ENCODE measurements at places on chromosomes 2 and 18.

DNA sequence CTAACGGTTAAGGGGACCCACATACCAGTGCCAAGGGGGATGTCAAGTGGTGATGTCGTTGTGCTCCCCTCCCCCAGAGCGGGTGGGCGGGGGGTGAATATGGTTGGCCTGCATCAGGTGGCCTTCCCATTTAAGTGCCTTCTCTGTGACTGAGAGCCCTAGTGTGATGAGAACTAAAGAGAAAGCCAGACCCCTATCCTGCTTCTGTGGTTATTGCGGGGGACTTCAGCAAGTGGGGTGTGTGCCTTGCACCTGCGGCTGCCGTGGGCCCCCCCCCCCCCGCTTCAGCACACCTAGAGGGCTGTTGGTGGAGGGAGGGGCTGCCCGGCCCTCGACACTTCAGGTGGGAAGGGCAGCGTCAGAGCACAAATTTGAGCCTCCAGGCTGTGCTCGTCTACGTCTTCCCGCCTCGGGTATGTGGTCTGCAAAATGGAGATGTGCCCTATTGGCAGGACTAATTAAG is 6.1 kb downstream of the CTDSP1 start:
- peak; percentile 29 for DNase-seq

GRCh38 chr18:43650426-43650825 is 373.1 kb upstream of the SYT4 start:
- DNase-seq: no peak

DNA sequence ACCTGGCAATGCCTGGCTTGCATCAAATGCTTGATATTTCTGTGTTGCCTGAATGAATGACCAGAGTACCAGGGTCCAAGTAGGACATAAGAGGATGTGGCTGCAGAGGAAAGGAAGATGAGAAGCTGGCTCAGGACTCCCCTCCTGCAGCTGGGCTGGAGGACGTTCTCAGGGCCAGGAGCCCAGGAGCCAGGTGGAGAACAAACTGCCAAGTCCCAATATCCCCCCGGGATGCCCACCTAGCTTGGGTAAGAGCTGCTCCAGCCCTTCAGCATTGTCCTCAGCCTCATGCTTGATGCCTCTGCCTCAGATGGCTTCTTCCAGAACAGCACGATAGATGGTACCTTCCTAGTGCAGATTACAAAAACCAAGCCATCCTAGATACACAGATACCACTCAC is 8.6 kb upstream of the ATP6V1B1 start:
- no peak for DNase-seq

- DNase-seq: no peak
These were observed 98.1 kb downstream of the PARD3B start for GRCh38 chr2:204643326-204643725.

GRCh38 chr18:34729740-34730355 is 19.8 kb downstream of the DTNA start:
- DNase-seq: no peak

GRCh38 chr2:39851651-39852110 is 72.6 kb upstream of the THUMPD2 start:
- no peak for DNase-seq

GRCh38 chr18:13398631-13399030 is 180.1 kb downstream of the LDLRAD4 start:
- no peak for DNase-seq

DNA sequence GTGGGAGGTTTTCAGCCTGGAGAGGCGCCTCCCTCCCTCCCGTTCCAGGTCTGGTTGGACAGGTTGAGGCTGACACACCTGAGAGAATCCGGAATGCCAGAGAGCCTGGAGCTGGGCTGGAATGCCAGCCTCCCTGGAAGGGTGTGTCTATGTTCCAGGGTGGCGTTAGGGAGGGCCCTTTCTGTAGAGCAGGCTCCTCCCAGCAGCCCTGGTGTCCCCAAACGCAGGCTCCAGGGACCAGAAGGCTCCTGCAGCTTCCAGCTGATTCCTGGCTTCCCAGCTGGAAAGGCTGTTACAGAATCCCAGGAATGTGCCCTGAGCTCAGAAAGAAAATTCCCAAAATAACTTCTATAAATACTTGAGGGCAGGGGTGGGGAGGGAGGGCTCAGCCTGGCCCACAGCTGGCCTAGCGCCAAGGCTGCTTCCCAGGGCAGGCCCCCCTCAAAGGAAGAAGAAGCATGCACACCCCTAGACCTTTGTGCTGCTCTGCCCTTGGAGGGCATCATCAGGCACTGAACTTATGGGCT is 85.4 kb downstream of the STPG4 start:
- peak; percentile 73 for DNase-seq

- no peak for DNase-seq
These were observed 244.9 kb downstream of the IRS1 start for GRCh38 chr2:226554701-226555100.

GRCh38 chr2:227482638-227483340 is 10.8 kb downstream of the AGFG1 start:
- no peak for DNase-seq

DNA sequence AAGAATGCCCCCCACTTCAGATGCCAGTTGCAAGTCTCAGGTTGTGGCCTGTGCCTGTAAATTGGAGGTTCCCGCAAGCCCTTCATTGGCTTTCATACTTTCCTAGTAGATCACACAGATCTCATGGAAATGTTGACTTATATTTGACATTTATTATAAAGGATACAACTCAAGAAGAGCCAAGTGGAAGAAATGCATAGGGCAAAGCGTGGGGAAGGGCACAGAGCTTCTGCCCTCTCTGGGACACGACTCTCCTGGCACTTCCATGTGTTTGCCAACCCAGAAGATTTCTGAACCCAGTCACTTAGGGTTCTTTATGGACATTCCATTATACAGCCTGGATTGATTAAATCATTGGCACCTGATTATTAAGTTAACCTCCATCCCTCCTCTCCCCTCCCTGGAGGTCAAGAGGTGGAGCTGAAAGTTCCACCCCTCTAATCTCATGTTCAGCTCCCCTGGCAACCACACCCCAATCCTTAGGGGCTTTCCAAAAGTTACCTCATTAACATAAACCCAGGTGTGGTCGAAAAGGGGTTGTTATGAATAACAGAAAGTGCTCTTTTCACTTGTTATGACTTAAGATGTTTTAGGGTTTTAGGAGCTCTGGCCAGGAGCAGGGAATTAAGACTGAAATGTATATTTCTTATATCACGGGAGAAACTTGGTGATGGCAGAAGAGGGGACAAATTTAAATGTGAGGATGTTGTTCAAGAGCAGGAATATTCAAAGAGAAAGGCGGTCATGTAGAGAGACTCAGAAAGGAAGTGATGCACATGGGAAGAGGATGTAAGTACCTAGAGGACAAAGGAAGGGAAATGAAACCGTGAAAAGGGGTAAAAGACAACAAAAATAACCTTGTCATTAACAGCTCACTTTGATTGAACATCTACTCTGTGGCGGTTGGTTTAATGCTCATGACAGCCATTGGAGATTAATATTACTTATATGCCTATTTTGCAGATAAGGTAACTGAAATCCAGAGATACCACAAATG is 31.8 kb downstream of the SP100 start:
- no peak for DNase-seq

DNA sequence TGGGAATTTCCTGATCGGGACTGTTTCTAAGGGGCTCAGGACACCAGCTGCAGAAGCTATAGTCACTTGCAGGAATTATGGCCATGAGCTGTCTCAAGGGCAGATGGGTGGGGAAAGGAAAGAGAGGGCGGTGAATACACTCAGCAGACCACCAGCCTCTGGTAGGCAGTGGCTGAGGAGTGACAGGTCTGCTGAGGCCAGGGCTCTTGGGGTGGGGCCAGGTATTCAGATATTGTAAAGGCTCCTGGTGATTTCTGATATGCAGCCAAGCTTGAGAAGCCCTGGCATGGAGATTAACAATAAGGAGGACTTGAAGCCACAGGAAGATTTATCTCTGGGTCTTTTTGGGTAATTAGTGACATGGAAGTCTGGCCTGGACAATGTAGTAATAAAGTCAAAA is 145.3 kb upstream of the AQP4 start:
- DNase-seq: no peak

DNA sequence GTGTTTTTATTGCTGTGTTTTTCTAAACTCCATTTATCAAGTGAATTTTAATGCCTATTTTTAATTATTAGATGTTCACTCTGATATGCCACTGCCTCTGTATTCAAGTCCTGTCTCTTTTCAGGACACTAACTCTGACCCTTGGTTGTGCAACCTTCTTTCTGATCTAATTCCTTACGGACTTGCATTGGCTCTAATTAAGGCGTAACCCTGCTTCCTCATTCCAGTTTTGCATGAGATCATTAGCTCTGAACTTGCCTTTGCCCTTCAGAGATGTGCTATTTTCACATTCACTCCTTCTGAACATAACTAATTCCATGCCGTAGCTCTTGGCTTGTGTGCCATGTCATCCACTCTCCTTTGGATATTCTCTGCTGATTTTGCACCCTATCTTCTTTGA is 162.5 kb upstream of the TMEFF2 start:
- no peak for DNase-seq

- no peak for DNase-seq
These were observed 23.5 kb downstream of the EMX1 start for GRCh38 chr2:72940786-72941185.

DNA sequence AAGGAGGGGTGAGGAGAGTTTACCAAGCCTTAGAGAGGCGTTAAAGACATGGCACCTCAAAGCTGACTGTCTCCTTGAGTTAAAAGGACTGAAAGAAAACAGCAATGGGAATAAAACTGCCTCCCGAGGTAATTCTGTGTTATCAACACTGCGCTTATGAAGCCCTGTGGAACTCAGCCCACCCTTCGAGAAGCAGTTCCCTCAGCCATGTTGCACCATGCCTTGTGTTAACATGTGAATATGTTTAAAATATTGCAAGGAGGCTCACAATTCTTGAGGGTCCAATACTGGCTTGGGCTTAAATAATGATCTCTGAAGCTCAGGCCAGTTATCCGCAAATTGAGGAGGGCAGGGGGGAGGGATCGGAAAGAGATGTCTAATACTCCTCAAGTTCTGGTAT is 14.7 kb downstream of the KLF7 start:
- DNase-seq: no peak

- DNase-seq: no peak
These were observed 352.7 kb upstream of the SLC39A10 start for GRCh38 chr2:195304310-195304709.

DNA sequence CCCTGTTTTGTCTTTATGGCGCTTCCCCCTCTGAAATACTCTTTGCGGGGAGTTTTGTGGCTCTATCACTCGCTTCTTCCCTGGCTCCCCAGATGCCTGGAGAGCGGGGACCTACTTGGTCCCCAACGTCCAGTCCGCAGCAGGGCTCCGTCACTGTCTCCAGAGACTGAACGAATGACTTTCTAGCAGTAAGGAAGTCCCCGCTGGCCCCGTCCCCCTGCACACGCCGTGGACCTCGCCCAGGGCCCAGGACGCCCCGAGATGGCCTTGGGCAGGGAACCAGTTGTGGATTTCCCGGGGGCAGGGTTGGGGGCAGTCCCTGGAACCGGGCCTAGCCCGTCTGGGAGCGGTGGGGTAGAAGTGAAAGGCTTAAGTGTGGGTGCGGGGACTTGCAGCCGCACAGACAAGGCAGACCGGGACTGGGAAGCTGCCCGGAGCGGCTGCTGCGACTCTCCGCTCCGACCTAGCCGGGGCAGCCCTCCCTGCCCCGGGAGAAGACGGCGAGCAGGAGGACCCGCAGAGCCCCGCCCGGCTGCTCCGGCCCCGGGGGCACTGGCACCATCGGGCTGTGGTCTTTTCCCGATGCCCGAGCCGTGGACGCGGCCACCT is 821 bp upstream of the EPHA4 start:
- peak; percentile 27 for DNase-seq

DNA sequence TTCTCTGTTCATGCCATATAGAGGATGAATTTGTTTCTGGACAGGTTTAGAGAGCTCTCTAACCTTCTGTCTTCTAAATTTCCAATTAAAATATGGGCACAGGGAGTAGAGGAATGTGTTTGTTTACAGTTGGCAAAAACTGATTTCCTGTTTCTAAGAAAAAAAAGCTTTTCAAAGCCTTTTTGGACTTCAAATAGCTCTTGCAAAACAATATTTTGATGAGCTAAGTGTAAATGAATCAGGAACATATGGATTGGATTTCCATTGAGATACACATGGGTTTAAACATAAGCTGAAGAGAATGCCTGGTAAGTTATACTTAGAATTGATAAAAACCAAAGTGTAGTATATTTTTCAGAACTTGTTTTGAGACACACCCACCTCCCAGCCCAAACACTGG is 677.5 kb downstream of the NYAP2 start:
- DNase-seq: no peak

DNA sequence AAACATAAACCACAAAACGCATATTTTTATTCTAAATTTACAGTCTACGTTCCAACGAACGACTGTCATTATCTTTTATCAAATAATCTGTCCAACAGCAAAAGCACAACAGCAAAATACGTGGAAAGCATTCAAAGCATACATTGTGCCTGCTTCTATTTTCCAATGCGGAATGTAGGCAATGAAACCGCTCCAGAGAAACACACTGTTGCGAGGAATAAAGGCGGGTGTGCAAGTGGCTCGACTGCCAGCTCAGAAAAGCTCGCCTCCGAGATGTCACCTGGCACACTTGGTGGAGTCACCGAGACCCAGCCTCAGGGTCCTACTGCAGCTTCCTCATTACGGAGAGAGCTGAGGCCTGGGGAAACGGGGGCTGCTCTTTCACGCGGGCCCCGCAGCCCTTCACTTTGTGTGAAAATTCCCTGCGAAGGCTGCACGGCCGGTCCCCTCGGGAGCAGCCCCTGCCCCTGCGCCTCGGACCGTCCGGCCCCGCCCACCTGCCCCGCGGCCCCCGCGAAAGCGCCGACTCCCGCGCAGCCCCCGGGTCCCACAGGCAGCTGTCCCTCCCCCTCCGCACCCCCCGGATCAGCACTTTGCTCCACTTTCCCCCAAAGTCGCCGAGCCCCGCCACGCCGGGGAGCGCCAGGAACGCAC is 752 bp downstream of the MGAT4A start:
- DNase-seq: peak; percentile 68

DNA sequence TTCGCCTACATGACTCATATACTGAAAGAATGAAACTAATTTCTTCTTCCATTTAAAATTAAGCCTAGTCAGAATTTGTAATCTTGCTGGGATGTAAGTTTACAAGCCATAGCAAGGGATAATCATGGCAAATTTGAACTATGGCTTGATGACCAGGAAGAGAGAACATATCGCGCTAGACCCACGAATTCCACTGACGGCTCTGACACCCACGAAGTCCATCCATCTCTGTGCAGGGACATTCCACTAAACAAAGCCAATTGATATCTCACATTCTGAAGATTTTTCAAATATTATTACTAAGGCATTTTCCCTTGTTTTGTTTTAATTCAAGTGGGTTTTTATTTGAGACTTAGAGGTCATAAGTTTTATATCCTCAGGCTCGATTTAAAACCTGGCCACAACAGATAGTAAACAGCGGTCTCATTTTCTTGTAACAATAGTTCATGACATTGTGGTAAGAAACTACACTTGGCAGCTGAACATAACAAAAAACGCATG is 113.0 kb downstream of the QPCT start:
- no peak for DNase-seq

GRCh38 chr2:50133766-50134165 is 898.2 kb downstream of the NRXN1 start:
- DNase-seq: no peak

GRCh38 chr2:237154082-237154638 is 68.5 kb downstream of the COPS8 start:
- DNase-seq: peak; percentile 34

Data from HuH-7.5 (cell line).